ENCODE measurements at places on chromosomes 6 and 20. TPM values are rescaled to one million over a fixed set of nuclear protein-coding genes. Genes with fewer than 3 reads are reported as not detected.

HLA-DQA2 gene
- total RNA-seq: not detected

PTCHD4 gene
- 0.07 TPM for total RNA-seq

HMGCLL1 gene
- total RNA-seq: 0.18 TPM

MTFR2 gene
- total RNA-seq: 12.3 TPM

PAX1 gene
- not detected for total RNA-seq

HCK gene
- total RNA-seq: 0.03 TPM

PROKR2 gene
- not detected for total RNA-seq

TSPO2 gene
- not detected for total RNA-seq

MATN4 gene
- total RNA-seq: not detected

SLC35D3 gene
- total RNA-seq: 0.09 TPM

SLC2A4RG gene
- 60.9 TPM for total RNA-seq

BHLHE23 gene
- not detected for total RNA-seq

PRDM1 gene
- 4.2 TPM for total RNA-seq

MCCD1 gene
- total RNA-seq: not detected

FAM217A gene
- not detected for total RNA-seq

ADGB gene
- total RNA-seq: not detected

ZNF311 gene
- total RNA-seq: 0.30 TPM

KIF13A gene
- total RNA-seq: 20.8 TPM

RBBP8NL gene
- not detected for total RNA-seq

CRISP3 gene
- total RNA-seq: not detected

RAMACL gene
- 0.07 TPM for total RNA-seq

SEMG1 gene
- total RNA-seq: not detected

LRRN4 gene
- total RNA-seq: not detected

DOK5 gene
- total RNA-seq: not detected

HDDC2 gene
- total RNA-seq: 95.1 TPM

COQ3 gene
- total RNA-seq: 12.4 TPM

MUCL3 gene
- total RNA-seq: not detected

SLCO4A1 gene
- total RNA-seq: 10.2 TPM

SAMD3 gene
- not detected for total RNA-seq

TREM2 gene
- not detected for total RNA-seq

DYNLT2 gene
- 0.63 TPM for total RNA-seq

RTN4IP1 gene
- 9.5 TPM for total RNA-seq

GCM1 gene
- not detected for total RNA-seq

ROMO1 gene
- total RNA-seq: 323 TPM
